ENCODE measurements at places on chromosomes 4 and X.

DNA sequence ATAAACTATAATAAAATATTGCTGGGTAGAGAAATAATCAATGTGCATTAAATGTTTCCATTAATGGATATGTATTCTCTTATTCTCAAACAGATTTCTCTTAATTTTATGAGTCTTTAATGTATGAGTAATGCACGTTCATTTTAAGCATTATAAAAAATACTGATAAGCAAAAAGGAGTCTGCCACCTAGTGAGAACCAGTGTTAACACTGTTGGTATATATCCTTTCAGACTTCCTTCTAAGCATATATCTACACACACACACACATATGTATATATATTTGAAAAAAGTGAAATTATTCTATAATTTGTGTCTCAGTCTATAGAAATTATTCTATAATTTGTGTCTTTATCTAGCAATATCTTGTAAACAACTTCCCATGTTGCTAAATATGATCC, 49.9 kb upstream of the MTMR1 start:
- DNase-seq = no peak

- DNase-seq = no peak
Measured at GRCh38 chr4:519885-520682, 21.1 kb downstream of the PIGG start.

DNA sequence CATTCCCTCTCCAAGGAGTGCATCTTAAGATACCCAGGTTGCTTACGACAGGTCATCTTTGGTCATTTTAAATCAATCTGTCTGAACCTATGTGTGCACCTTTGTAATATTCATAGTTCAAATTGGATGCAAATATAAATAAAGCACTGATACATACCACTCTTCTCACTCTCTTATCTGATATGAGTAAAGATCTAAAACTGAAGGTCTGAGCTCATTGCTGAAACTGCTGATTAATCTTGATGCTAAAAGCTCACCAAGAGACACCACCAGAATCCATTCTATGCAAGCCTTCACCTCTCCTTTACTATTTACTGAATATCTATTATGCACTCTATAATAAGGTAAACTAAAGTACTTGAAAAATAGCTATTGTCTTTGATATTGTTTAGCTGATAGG, 16.6 kb downstream of the HSD17B13 start:
- DNase-seq = no peak

DNA sequence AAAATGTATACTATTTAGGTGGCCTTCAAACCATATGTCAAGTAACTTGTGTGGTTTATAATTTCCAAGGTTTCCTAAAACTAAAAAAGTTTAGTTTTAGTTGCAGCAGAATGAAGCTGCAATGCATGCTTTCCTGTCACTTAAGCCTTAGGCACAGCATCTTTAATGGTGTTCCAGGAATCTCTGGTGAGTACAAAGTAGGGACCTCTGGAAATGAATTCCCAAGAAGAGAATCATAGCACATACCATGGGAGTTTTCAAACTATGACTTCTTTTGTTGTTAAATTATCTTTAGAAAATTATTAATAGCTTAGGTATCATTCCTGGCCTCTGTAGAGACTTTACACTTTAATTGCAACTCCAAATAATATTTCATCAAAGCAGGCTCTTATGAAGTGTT, 1005.9 kb upstream of the PABPC4L start:
- no peak for DNase-seq

DNA sequence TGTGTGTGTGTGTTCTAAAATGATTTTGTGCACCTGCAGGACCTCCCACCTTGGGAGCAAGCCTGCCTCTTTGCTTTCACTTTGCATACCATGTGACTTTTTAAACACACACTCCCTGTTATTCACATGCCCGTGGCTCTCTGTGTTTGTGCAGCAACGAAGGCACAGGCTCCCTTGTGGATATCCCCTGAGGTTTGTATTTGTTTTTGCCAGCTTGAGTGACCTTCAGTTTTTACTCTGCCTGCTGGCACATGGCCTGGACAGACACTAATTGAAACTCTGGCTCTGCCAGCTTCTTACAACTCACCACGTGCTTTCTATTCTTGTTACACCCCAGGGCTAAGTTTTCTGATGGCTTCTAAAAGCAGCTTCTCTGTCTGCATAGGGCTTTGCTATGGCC, 885.8 kb downstream of the SH3BGRL start:
- DNase-seq = no peak

DNA sequence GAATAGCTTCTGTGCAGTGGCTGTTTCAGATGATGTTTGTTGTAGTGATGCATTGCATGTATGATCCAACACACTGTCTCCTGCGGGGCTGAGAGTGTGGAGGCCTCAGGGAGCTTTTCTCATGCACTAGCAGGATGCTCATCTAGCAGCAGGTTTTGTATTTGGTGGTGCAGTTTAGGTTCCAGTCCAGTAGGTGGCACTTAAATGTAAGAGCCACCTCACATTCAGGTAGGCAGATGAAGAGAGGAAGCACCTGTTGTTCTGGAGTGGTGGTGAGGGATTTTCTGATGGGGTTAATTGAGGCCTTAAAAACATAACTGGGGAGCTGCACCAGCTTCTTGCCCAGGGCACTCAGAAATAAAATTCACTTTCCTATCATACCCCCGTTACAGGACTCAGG, 300.9 kb downstream of the SPIN4 start:
- DNase-seq = no peak
